ENCODE measurements at places on chromosomes 2 and 18.

- DNase-seq = no peak
These were observed 83.8 kb downstream of the TMEM247 start for GRCh38 chr2:46563186-46563585.

- no peak for DNase-seq
These were observed 183.8 kb downstream of the MYT1L start for GRCh38 chr2:2146969-2147900.

- no peak for DNase-seq
These were observed 20.9 kb downstream of the THNSL2 start for GRCh38 chr2:88190808-88191721.

DNA sequence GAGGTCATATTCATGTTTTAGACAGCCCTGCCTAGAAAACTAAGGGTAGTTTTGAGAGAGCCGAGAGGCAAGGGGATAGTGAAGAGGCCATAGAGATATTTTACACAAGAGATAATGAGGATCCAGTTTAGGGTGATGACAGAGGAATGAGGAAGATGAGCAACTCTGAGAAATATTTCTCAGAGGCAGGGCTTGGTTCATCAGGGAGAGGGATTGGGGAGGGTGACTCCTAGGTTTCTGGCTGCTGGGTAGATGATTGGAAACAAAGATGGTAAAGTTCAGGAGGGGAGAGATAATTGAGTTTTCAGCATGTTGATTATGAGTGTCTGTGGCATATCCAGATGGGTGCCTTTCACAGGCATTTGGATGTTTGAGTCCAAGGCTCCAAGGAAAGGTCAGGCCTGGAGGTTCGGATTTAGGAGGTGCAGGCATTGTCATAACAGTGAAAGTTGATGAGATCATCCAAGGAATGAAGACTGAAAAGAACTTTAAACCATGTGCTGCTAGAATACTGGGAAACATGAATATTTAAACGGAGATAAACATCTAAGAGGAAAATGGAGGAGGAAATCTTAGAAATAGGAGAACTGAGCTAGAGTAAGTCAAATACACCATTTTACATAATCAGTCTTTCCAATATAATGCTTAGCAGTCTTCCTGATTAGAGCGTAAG, 7.4 kb downstream of the MYL12B start:
- no peak for DNase-seq

DNA sequence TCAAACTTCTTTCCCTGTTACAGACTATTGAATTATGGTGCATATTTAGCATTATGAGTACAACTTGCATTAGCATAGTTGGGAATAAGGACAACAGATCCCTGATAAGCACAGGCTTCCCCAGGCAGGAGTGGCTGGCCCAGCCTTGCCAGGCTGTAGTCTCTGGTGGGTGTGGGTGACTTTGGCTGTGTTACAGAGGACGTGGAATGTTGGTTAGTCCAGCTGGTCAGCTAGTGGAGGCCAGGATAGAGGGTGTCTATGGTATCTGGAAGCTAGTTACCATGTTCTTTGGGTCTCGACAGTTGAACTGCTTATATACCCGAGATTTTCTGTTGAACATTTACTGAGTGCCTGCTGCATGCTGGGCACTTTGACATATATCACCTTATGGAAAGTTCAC, 4.7 kb downstream of the SH3RF3 start:
- DNase-seq = no peak

DNA sequence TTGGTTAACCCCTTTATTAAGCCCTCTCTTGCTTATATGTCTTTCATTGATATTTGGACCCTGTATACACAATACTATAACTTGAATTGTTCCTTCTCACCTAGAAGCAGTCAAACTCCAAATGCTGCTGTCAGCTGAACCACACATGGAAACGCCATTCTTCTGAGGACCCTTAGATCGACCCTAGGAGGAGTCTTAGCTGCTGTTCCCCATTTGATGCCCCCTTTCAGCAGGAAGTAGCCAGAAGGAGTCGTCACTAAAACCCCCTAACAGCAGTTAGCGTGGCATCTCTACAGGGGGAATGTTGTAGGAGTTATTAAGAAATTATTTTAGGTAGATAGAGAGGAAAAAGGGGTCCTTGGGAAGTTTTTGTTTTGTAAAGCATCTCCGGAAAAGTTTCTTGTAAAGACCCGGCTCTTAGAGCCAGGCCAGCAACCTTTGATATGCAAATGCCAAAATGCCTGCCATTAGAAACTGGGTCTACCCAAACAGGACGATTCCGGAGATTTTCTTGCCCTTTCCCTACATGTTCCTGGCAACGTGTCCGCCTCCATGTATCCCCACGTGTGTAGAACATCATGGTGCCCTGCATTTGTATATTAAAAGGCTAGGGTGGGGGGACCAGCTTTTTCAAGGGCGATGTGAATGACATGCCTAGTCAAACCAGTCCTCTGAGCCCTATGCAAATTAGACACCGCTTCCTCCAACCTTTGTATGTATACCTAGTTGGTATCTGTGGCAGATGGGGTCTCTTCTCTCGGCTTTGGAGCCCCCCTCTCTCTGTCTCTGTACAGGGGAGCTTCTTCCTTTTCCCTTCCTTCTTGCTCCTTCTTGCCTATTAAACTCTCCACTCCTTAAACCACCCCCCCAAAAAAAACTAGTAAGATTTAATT, 638.4 kb upstream of the POU3F3 start:
- DNase-seq = no peak

GRCh38 chr18:48017635-48018034, 87.2 kb upstream of the SMAD2 start:
- no peak for DNase-seq

DNA sequence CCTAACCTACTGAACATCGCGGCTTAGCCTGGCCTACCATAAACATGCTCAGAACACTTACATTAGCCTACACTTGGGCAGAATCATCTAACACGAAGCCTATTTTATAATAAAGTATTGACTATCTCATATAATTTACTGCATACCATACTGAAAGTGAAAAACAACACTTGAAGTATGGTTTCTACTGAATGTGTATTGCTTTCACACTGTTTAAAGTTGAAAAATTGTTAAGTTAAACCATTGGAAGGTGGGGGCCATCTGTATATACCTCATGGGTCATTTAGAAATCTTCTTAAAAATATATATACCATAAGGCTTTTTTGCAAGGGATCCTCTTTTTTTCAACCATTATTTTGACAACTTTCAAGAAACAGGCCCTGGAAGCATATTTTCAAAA, 16.5 kb downstream of the RNF149 start:
- no peak for DNase-seq

DNA sequence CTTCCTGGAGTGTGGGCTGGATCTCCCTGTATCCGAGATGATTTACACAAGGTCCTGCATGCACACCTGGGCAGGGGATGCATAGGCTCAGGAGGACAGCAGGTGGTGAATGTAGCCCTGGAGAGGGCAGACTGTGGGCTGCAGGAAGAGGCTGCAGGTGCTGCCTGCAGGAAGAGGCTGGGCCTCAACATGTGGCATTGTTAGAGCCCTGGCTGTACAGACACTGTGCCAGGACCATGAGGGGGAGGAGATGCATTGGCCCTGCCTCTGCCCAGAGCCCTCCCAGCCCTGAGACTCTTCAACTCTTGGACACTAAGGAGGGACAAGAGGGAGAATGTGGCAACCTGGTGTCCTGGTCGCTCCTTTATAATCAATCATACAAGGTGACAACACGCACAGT, 392.8 kb downstream of the TNS1 start:
- no peak for DNase-seq

DNA sequence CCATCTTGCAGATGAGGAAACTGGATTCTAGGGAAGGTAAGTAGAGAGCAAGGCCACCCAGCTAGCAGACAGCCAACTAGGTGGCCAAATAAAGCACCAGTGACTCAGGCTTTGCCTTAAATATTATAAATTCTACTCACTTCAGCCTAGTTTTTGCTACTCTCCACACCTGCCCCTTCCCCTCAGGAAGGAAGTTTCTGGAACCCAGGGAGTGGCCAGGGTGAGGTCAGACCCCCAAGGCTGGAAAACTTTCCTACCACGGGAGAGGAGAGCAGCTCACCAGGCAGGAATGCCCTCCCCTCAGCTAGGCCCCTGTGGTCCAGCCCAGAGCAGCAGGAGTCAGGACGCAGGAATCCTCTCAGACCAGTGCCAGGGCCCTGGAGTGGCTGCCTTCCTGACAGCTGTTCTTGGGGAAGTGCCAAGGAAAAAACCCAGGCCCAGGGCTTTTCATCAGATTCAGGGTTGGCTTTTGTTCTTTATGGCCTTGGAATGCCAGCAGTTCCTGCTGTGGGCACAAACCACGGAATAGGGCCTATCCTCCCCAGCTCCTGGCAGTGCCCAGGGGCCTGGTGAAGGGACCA, 5.1 kb upstream of the PAX8 start:
- no peak for DNase-seq

- DNase-seq = no peak
These were observed 48.3 kb downstream of the TRIB2 start for GRCh38 chr2:12764849-12765605.

DNA sequence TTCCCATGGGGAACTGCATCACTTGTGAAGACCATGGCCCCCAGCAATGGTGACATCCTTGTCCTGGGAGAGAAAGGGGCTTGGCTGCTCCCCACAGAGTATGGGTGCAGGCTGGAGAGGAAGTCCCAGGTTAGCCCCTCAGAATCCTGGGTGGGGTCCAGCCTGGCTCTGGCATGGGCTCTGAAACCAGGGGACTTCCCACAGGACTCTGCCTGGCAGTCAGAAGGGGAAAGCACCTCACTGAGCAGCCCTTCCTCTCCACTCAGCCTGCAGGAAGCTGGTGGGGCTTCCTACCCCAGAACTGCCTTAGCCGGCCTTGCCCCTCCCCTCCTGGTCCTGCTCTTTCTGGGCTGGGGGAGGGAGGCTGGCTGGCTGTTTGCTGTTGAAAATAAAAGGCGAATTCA, 3.7 kb downstream of the NEURL3 start:
- no peak for DNase-seq

DNA sequence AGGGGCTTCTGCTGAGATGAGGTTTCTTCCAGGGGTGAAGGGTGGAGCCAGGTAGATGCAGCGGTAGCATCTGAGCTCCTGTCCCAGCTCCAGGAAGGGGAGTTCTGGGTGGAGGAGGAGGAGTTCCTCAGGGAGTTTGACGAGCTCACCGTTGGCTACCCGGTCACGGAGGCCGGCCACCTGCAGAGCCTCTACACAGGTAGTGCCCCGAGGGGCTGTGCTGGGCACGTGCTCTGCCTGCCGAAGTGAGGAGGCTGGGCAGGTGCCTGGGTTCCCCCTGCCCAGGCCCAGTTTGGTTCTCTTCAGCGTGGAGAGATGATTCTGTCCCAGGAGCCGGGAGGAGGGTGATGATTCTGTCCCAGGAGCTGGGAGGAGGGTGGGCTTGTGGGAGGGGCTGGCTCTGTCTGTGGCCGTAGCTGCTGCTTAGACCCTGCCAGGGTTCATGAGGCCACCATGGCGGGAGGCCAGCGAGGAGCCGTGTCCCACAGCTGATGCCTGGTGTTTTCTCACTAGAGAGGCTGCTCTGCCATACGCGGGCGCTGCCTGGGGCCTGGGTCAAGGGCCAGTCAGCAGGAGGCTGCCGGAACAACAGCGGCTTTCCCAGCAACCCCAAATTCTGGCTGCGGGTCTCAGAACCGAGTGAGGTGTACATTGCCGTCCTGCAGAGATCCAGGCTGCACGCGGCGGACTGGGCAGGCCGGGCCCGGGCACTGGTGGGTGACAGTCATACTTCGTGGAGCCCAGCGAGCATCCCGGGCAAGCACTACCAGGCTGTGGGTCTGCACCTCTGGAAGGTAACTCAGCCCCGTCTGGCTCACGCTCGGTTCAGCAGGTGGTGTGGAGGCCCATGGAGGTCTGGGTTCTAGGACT, 8.2 kb downstream of the CAPN10 start:
- no peak for DNase-seq

GRCh38 chr18:67636597-67637385, 120.3 kb upstream of the DSEL start:
- DNase-seq = no peak

- no peak for DNase-seq
These were observed 29.6 kb upstream of the ATL2 start for GRCh38 chr2:38406597-38407110.

- no peak for DNase-seq
These were observed 887 bp upstream of the ZNF396 start for GRCh38 chr18:35377875-35378573.

DNA sequence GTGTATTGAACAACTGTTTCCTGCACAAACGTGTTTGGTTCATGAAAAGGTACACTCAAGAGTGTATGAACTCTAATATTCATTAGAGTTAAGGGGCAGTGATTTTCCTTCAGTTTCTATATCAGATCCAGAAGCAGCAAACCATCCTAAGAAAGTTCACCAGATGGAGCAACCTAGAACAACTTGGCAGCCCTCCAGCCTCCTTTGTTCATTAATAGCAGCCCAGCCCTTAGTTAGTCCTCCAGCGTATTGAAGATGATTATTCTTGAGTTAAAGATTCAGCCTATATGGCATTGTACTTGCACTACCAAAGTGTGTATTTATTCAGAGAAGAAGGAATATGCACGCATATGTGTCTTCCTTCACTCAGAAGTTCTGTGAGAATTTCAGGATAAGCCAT, 365.5 kb downstream of the SETBP1 start:
- DNase-seq = no peak

- no peak for DNase-seq
These were observed 38.5 kb downstream of the COL4A4 start for GRCh38 chr2:227125506-227125905.

- no peak for DNase-seq
These were observed 203.7 kb downstream of the SETBP1 start for GRCh38 chr18:44884431-44884830.

DNA sequence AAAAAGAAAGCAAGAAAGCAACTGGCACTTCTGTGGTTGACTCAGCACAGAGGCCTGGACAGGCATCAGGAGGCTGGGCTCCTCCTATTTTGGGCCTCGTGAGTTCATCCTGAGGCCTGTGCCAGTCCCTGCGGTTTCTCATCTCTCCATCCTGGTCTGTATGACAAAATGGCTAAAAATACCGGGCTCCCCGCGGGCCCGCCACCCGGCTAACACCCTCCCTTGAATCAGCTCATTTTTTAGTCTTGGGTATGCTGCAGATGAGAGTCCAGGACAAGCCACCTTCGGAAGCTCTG, 62.3 kb upstream of the YWHAQ start:
- no peak for DNase-seq

GRCh38 chr2:241194811-241195210, 6.3 kb downstream of the ANO7 start:
- DNase-seq = no peak

DNA sequence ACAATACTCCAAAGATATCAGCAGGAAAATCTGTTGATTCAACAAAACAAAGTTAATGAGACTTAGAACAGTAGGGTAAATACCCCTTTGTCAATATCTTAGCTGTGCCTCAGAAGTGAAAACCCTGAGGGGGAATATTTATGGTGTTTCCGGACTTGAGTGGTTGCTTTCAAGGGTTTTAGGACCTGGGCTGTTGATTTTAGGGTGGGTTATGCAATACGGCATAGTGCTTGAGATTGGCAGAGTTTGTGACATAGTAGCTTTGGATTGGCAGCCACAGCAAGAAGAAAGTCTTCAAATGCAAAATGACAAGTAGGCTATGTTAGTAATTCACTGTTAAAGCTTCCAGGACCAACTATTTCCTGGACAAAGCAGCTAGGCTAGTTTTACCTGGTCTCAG, 826.3 kb upstream of the CDH2 start:
- DNase-seq = no peak

DNA sequence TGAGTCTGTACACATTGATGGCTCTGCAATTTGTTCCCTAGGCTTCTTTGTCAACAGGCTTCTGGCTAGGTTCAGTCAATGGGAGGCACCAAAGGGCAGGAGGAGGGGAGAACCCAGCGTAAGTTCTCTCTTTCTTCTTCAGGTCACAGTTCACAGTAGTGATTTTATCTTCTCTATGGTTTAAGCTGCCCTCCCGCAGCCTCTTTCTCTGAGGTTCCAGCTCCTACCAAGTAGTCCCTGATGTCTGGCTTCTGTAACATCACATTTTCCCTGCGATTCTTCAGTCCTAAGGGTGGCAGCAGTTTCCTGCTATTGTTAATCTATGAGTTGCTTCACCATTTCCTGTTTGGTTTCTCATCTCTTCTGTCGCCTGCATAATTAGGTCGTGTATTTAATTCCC, 107.4 kb downstream of the CPO start:
- peak; percentile 3 for DNase-seq

Data from stimulated activated CD4-positive, alpha-beta T cell treated with anti-CD3 and anti-CD28 coated beads, Interleukin-15, amount 100 ng/mL, for 48 hours (primary cell).